ENCODE measurements at places on chromosomes 6 and 20.

DNA sequence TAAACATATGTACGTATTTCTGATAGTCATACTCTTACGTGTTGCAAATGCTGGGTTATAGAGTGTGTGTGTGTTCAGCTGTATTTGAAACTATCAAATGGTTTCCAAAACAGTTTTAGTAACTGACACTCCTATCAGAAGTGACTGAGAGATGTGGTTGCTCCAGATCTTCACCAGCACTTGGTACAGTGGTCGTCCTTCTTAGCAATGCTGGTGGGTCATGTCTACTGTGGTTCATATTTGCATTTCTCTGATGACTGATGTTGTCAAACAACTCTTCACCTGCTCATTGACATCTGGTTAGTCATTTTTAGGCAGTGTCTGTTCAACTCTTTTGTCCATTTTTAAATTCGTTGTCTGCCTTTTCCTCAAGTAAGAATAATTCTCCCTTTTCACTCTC is 259.3 kb downstream of the KIF16B start:
- no peak for DNase-seq

- no peak for DNase-seq
Observed at GRCh38 chr6:159945801-159946392, 23.0 kb upstream of the IGF2R start.

GRCh38 chr20:3741836-3742458 is 9.5 kb downstream of the HSPA12B start:
- no peak for DNase-seq

- no peak for DNase-seq
Observed at GRCh38 chr6:32109765-32110160, 625 bp upstream of the TNXB start.

DNA sequence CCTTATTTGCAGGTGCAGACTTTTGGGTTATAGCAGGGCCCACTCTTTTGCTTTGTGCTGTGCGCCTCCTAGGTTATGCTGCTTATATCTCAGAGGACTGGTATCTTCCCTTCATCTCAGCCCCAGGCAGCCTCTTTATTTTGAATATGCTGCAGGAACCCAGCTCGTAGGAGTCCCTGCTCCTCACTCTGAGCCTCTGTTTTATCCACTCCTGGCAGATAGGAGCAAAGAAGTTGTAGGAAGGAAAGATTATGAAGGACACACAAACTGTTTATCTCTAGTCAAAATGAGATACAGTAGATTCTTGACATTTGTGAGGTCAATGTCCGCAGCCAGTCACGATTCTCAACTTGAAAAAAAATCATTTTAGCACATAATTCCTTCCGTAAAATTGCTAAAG is 15.6 kb downstream of the L3MBTL3 start:
- no peak for DNase-seq

DNA sequence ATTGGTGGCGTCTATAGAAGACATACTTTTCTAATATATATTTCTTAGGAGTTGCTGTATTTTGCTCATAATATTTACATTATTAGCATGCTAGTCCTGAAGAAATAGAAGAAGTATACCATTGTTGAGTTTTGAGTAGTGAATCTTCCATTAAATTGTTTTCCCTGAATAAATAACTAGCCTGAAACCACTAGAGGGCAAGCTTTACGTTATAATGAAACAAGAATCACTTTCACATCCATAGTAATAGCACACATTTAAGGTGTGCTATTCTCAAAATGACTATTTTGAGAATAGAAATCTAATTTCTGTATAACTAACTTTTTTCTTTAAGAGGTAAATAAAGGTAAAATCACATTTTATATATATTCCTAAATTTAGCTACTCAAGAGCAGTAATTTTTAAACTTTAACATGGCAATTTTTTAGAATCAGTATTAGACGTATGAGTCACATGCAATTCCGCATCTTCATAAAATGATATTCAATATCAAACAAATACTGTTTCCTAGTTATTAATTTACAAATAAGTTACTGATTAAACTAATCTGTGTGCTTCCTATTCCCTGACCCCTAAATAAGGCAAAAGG is 213.2 kb upstream of the MANEA start:
- DNase-seq, result no peak

- DNase-seq, result no peak
Observed at GRCh38 chr6:37582306-37582705, 82.6 kb upstream of the CCDC167 start.

DNA sequence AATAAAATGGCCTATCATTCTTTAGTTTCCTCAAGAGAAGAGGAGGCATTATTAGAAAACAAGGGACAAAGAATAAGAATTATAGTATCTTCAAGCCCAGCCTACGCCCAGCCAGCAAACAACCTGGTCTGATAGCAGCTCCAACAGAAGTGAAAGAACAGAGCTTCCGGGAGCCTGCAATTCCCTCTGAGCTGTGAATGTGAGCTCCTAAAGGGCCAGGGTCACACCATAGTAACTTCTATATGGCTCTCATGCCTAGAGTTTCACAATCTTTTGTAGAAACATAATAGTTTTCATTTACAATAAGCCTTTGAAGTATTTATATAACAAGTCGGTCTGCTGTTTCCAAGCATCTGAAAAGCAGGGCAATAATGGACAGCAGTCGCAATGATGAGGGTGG is 116.5 kb downstream of the SMLR1 start:
- DNase-seq, result no peak

GRCh38 chr6:18076231-18076630 is 46.2 kb downstream of the NHLRC1 start:
- no peak for DNase-seq

DNA sequence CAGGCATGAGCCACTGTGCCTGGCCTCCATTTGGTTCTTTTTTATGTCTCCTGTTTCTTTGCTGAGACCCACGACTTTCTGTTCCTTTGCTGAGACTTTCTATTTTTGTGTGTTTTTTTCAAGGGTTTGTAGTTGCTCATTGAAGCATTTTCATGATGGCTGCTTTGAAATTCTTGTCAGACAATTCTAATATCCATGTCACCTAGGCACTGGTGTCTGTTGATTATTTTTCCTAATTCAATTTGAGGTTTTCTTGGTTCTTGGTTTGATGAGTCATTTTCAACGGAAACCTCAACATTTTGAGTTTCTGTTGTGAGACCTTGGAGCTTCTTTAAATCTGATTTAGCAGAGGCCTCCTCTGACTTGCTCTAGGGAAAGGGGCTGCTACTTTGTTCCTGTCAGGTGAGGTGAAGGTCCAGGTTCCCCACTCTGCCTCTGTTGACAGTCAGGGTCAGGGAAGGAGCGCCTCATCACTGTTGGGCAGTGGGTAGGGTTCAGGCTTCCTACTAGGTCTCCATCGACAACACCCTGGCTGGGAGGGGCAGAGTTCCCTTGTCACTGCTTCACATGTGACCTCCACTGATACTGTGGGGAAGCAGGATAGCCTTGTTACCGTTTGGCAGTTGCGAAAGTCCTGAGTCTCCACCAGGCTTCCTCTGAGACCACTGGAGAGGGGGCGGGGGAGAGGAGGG is 67.2 kb upstream of the RNF24 start:
- DNase-seq, result peak; percentile 77

DNA sequence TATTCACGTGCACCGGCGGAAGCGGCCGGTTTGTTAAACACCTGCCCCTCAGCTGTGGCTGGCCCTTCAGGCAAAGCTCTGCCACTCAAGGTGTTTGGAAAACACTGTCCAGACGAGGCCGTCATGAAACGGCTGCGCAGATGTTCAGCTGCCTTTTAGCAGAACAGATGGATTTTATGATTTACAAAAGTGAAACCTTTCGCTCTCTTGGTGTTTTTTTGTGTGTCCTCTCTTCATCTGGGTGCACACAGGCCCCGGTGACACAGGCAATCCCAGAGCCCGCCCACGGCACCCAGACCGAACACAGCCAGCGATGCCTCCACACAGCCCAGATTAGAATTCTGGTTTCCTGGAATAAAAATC is 397.0 kb downstream of the SMOC2 start:
- no peak for DNase-seq

GRCh38 chr20:23358563-23358906 is 3.4 kb upstream of the GZF1 start:
- DNase-seq, result no peak

GRCh38 chr6:124026694-124027093 is 223.0 kb downstream of the NKAIN2 start:
- DNase-seq, result no peak

DNA sequence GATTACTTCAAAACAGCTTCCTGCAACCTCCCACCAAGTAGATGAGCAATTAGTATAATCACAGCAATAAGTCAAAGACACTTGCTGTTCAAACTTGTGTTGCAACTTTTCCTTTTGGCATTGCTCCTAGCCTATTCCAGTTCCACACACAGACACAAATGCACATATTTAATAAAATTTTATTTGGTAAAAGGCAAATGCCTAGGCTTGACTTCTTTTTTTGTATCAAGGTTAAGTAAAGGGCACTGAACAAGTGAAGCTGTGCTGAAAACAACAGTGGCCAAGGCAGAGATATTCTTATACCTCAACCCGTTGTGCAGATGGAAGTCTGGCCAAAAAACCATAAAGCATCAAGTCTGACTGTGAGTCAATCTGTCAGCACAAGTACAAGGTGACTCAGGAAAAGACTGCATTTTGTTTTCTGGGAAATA is 708.4 kb upstream of the CITED2 start:
- peak; percentile 55 for DNase-seq

DNA sequence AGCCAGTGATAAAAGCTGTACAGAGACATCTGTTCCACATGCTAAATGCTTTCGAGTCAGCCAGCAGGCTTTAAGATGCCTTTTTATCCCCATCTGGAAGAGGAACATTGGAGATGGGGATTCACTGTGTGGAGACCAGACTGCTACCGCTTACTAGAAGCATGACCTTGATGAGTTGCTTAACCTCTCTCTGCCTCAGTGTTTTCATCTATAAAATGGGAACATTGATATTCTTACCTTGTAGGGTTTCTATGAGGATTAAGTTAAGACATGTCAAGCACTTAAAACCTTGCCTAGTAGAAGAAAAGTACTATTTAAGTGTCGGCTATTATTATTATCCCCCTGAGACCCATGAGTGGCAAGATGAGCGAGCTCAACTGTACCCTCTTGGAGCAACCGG is 165.3 kb upstream of the SNX9 start:
- no peak for DNase-seq

DNA sequence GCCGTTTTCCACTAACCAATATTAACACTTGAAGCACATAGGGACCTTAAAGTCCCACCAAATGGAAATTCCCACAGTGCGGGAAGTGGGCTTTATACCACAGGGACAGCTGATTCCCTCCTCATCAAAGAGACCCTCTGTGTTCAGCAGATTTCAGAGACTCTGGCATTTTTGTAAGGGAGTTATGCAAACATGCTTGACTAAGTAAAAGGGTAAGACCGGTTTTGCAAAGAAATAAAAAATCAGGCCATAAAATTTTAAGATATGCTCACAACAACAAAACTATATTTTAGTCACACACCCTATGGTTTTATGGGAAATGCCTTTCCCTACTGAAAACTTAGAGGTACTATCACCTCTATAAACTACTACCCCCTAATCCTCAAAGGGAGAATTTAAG is 45.4 kb upstream of the SPTLC3 start:
- DNase-seq, result no peak

- DNase-seq, result no peak
Observed at GRCh38 chr6:34950849-34951248, 61.8 kb downstream of the ANKS1A start.

GRCh38 chr20:41697861-41698559 is 79.8 kb upstream of the CHD6 start:
- no peak for DNase-seq

- no peak for DNase-seq
Observed at GRCh38 chr6:69690986-69691385, 105.8 kb downstream of the LMBRD1 start.

DNA sequence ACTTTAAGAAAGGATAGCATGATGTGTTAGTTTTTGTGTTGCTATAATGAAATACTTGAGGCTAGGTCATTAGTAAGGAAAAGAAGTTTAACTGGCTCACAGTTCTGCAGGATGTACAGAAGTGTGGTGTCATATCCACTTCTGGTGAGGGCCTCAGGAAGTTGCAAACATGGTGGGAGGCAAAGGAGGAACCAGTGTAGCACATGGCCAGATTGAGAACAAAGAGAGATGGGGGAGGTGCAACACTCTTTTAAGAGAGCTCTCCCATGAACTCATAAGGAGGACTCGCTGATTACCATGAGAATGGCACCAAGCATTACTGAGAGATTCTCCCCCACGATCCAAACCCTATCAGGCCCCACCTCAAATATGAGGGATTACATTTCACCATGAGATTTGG is 265.4 kb downstream of the RIMS1 start:
- DNase-seq, result no peak

DNA sequence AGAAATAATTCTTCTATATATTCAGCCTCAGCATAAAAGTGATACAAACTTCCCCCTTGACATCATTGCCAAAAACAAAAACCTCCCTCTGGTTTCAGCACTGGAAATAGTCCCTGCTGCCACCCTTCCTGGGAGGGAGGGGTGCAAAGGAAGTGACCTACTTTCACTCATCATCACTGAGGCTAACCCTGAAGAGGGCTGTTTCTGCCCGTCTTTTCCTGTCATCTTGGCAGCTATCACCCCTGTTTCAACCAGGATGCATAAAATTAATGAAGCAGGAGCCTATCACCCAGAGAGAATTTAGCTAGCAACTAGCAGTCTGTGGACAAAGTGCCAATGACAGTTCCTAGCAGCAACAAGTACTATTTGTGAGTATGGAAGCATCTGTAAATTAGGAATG is 397.8 kb downstream of the LAMA2 start:
- no peak for DNase-seq

- no peak for DNase-seq
Observed at GRCh38 chr20:16576219-16576618, 3.0 kb upstream of the KIF16B start.
